Stimulated activated CD4-positive, alpha-beta T cell treated with anti-CD3 and anti-CD28 coated beads, Interleukin-12 subunit alpha, Interleukin-12 subunit beta, amount 100 ng/mL, for 4 hours (primary cell): ENCODE measurements at places on chromosomes 1 and 21.

GRCh38 chr1:221527886-221528624 is 213.8 kb downstream of the DUSP10 start:
- no peak for DNase-seq

DNA sequence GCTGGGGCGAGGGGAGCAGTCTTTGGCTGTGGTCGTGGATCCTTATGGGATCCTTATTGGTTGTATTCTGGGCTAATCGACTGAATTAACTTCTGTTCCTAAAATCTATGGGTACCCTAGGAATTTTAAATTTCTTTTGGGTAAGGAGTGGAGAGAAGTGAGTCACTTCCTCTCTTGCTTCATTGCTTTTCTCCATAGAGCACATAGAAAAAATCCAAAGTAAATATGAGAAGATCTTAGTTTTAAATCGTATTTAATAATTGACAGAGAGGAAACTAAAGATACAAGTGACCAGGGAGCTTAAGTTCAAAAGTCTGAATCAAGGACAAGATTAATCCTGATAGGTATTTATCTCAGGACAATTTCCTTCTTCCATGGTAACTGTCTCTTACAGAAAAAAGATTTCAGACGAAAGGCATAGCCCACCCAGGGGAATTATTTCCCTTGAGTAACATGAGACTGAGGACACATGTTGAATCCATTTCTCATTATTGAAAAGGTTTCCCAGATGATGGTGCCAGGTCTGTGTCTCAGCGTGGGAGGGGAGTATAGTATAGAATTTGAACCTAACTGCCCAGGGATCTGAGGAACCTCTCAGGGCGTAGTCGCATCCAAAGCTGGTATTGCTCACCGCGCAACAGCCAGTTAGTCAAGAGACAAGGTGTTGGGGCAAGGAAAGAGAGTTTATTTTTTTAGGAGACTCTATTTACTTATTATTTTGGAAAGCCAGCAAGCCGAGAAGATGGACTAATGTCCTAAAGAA is 28.7 kb upstream of the FASLG start:
- no peak for DNase-seq

GRCh38 chr1:119010201-119010600 is 22.1 kb upstream of the TBX15 start:
- no peak for DNase-seq

GRCh38 chr21:39077876-39078275 is 105.4 kb downstream of the PSMG1 start:
- DNase-seq = no peak

- DNase-seq = no peak
Observed at GRCh38 chr1:975365-975764, 6.5 kb downstream of the PERM1 start.

DNA sequence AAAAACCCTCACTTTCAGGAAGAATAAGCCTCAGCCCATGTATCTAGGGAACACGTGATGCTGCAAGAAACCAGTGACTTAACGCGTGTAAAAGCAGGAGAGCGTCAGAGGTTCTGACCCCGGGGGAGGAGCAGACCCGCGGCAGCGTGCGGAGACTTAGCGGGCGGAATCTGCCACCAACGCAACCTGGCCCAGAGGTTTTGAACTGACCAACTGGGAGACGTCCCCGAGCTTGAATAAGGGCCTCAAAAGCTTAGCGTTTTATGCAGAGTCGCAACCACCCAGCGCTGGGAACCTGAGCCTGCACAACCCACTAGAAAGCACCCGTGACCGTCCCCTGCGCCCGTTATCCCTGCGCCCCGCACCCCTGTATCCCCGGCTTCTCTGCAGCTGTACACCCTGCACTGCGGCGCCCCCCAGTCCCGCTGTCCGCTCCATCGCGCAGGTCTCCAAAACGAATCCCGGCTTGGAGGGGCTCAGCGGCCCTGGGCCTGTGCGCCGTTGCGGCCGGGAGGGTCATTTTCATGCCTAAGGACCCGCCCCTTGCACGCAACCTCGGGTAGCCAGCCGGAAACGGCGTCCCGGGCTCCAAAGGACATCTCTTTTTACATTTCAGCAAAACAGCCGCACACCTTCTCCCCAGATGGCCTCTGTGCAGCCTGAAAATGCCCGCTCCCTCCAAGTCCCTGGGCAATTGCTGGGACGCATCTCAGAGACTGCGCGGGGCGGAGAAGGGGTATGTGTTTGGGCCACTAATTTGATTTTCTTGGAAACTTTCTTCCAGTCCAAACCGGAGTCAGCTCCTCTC is 29.4 kb upstream of the TRIM17 start:
- peak; percentile 25 for DNase-seq

GRCh38 chr1:243475966-243476365 is 220.1 kb downstream of the SDCCAG8 start:
- no peak for DNase-seq

DNA sequence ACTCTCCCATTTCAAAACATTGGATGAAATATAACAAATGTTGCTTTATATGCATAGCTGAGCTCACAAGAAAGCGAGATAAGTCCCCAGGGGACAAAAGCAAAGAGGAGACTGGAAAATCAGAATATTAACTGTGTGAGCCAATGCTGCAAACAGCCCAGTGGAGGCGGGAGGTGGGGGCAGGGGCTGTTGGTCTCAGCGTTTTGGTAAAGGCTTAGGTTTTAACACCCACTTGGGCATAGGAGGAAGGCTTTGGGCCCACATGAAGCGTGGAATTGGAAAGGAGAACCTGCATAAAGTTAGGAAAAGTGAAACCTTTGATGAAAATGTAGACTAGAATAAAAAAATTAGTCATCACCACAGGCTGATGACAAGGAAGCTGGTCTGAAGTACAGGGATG is 30.2 kb upstream of the SMIM12 start:
- DNase-seq = no peak

DNA sequence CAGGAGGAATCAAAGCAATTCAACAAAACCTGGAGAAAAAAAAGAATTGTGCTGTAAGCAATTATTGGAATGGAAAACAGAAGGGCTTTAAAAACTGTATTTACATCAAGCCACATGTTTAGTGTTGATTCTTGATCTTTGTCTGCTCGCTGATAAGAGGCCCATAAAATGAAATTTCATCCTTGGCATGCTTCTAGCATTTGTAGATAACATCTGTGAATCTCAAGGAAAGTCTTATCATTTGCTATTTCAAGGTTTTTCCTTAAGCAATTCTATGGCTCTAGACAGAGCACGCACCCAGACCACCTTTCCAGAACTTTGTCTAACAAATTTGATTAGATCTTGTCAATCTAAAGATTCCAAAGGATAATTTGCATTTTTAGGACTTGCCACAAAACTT is 181.0 kb upstream of the FGGY start:
- no peak for DNase-seq

GRCh38 chr1:41325801-41326200 is 35.4 kb upstream of the FOXO6 start:
- DNase-seq = no peak

GRCh38 chr21:44935533-44935927 is 4.3 kb upstream of the SLX9 start:
- no peak for DNase-seq

DNA sequence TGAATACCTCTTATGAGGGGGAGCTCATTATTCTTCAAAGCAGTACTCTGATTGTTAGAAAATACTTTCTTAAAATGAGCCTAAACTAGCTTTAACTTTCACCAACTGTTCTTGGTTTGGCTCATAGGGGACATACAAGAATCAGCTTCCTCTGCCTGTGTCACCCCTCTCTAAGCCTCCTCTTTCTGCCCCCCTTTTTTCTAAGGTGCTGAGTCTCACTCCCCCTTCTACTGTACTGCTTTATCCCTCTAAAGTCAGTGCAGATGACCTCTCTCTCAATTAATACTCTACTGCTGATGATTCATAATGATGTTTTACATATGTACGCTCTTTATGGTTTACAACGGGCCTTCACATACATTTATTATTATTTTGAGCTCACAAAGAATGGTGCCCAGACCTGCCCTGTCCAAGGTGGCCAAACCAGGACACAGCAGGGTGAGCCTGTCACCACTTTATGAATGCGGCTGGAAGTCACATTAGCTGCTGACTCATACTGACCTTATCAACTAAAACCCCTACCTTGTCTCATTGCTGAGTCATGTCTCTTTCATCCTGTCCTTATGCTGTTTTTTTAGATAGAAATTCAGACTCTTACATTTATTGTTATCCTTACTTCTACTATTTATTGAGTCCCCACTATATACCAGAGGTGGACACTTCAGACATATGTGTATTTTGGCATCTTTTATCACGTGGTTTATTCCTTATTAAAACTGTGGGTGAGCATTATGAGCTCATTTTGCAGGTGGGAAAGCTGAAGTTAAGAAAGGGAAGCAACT is 126.9 kb downstream of the RNF220 start:
- DNase-seq = no peak

- no peak for DNase-seq
Observed at GRCh38 chr1:33274446-33274845, 18.2 kb downstream of the ZNF362 start.

DNA sequence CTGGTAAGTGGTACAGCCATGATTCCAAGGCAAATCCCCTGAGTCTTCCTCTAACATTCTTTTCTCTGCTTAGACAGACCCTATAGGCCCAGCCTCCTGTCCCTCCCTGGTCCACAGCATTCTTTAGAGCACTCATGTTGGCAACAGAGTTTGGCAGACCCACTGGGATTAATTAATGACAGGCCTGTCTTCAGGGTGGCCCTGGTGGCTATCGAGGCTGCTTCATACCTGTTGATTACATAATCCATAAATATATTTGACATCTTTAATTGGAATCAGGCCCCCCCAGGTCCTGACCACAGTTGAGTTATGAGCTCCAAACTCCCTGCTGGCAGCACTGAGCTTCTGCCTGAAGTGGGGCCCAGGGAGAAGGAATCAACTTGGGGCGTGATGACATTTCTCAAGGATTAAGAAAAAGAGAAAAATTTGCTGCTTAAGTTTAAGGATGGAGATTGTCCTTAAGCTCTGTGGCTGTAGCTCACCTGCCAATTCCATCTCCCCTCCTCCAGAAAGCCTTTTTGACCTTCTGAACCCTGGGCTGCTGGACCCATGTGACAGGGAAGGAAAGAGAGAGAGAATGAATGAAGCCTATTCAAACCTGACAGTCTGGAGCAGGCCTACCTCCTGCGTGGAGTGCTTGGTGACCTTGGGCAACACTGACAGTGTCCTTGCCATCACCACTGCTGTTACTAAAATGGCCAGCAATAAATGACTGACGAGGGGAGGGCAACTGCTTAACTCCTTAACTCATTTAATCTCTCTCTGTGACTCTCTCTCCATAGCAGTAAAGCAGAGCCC is 156.6 kb downstream of the TRABD2B start:
- DNase-seq = no peak

GRCh38 chr1:246069581-246069980 is 437.5 kb downstream of the SMYD3 start:
- no peak for DNase-seq

DNA sequence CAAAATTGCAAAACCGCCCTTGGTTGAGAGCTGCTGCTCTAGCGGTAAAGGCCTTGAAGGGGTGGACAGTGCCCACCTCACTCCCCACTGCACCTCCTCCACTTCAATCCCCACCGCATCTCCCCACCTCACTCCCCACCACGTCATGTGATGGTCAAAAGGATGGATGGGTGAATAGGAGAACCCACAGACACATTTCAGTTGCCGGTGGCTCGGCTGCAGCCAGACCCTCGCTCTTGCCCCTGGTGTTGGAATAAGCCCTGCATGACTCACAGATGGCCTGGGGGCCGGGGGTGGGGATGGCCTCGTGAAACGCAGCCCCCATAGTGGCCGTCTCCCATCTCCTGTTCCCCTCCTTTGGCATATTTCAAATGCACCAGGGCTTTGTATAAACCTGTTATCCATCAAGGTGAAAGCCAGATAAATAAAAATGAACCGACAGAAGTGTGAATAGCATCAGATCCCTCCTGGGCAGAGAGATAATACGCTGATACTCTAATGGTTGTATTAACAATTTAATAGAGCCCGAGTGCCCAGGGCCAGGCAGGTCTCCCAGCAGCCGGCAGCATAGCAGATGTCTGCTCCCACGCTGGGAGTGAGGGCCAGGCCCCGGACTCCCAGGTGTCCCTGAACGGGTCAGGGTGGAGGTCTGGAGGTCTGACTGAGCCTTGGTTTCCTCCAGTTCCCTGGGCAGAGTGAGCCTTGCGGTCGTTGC is 300.3 kb downstream of the NPHP4 start:
- no peak for DNase-seq

GRCh38 chr1:84704872-84705417 is 14.7 kb upstream of the SSX2IP start:
- no peak for DNase-seq

DNA sequence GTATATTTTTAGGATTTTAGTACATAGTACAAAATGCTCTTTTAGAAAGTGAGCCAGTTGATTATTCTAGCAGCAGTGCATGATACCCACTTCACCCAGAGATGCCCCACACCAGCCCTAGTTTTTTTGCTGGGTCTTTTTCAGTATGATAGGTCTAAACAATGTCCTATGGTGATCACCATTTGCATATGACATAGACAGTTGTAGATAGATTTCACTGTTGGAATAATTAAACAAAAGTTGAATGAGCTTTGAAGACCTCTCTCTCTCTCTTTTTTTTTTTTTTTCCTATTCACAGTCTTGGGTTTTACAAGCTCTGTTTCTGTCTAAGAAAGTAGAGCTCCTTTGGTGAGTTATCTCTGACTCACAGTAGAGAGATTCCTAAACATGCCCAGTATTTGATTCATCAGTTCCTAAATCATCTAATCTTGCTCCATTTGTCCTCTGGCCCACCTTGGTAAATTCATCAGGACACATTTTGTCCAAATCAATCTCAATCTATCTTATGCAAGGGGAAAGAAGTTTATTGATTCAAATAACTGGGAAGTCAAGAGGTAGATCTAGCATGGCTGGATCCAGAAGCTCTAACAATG is 44.7 kb upstream of the VAV3 start:
- DNase-seq = no peak

DNA sequence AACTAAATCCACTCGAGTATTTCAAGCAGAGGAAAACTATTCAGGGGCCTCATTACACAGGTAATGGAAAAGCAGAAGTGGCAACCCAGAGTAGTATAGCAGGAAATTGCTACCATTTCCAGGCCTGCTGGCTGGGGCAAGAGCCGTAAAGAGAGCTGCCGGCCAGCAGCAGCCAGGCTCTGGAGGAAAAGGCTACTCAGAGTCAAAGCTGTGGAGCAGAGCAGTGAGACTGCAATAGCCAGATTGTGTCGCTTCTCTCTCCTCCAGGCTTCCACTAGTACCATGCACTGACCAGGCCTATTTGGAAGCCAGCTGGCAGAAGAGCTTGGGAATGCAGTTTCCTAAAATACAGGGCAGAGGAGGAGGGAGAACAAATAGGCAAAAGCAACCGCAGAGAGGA is 155.5 kb downstream of the OMA1 start:
- DNase-seq = no peak

DNA sequence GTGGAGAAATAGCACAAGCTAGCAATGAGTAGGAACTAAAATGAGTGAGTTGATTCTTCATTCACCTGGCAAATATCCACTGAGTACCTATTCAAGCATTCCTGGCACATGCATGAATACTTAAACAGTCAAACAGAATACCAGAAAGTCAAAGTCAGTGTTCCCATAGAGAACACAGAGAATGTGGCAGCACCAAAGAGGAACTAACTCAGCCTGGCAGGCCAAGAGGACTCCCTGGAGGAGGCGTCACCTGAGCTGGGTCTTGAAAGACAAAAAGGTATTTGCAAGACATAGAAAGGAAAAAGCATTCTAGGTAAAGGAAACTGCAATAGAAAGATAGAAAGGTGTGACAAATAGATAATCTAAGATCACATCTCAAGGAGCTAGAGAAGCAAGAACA is 49.7 kb downstream of the DMRTA2 start:
- DNase-seq = no peak

GRCh38 chr1:11558276-11558675 is 79.3 kb downstream of the DISP3 start:
- DNase-seq = no peak
